Ovary (tissue), 10 donors: ENCODE measurements at places on chromosomes 6 and 20.

- DNase-seq: no peak
Observed at GRCh38 chr20:53085720-53086119, 113.6 kb downstream of the TSHZ2 start.

- DNase-seq: no peak
Observed at GRCh38 chr6:166580076-166581050, 6.1 kb downstream of the RAMACL start.

GRCh38 chr6:90303039-90303438 is 6.4 kb upstream of the BACH2 start:
- no peak for DNase-seq

DNA sequence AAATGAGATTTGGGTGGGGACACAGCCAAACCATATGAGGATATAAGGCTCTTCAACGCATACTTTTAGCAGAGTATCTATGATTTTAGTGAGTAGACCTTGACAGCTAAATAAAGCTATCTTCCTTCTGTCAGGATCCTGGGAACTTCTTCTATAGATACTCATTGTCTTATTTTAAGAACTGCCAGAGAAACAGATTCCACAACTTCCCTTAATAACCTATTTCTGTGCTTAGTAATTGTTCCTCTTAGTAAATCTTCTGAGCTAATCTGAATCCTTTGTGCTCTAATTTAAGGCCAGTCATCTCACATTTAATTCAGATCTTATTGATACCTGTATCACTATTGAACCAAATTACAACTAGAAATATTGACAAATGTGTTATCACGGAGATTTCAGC is 64.0 kb upstream of the CEP85L start:
- DNase-seq: no peak

DNA sequence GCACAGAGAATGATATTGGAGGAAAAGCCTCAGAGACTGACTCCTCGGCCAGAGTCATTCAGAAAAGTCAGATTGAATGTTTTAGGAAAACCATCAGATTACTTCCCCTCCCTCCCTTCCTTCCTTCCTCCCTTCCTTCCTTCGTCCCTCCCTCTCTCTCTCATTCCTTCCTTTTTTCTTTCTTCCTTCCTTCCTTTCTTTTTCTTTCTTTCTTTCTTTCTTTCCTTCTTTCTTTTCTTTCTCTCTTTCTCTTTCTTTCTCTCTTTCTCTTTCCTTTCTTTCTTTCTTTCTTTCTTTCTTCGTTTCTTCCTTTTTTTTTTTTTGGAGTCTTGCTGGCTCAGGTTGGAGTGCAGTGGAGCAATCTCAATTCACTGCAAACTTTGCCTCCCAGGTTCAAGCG is 7.4 kb downstream of the OCSTAMP start:
- no peak for DNase-seq
